Muscle of arm (tissue), 14 donors: ENCODE measurements at places on chromosomes 5 and 9.

GRCh38 chr9:78280982-78281668 is 15.8 kb upstream of the PSAT1 start:
- DNase-seq: peak; percentile 90

GRCh38 chr5:132427281-132428146 is 58.0 kb downstream of the SLC22A5 start:
- DNase-seq: no peak

DNA sequence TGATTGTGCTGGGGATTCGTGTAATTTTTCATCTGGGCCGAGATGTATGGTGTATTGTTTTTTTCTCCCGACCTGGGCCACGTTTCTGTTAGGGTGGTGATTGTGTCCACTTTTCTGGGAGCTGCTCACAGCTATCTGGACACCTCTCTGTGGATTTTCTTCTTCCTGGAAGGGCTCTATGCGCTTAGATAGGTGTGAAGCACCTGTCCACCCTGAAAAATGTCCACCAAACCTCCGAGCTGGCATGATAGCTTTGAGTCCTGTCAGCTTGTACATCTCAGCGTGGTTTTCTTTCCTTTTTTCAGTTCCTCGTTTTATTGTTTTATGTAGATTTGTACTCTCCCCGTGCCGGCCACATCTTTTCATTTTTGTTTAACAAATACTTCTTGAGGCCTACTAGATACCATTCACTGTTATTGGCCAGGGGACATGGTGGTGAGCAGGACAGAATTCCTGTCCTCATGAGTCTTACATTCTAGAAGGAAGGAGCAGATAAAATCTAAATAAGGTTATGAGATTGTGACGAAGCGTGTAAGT is 1.1 kb downstream of the UGCG start:
- DNase-seq: peak; percentile 54

DNA sequence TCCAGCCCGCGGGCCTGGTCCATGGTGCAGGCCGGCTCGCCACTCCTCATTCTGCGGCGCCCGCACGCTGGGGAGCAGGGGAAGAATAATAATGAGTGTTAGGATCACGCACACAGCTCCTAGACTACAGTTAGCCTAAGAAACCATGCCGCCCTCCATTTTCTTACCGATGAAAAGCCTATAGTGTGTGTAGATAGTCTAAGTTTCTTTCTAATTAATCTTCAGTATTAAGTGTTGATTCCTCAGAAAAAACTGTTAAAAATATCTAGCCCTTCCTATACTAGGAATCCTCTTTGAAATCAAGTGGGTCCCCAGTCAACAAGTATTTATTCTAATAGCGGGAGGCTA is 9.3 kb downstream of the ZBED3 start:
- no peak for DNase-seq

GRCh38 chr9:14236591-14236990 is 77.3 kb downstream of the NFIB start:
- DNase-seq: no peak

DNA sequence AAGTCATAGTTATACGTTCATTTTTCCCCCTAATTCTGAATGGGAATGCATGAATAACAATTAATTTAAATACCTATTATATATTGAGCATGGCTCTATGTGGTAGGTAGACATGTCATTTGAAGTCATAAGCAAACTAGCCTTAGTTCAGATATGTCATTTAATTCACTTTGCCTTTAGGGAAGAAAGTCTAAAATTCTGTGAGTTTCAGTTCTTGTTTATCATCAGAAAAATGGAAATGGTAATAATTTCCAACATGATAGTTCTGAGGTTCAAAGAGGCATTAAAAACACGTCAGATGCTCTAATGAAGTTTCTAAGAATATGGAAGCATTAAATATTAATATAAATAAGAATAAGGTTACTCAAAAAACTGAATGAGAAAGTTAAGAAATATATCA is 13.1 kb upstream of the ANXA1 start:
- DNase-seq: no peak
